KBM-7 (cell line): ENCODE measurements at places on chromosomes 16 and 17.

DNA sequence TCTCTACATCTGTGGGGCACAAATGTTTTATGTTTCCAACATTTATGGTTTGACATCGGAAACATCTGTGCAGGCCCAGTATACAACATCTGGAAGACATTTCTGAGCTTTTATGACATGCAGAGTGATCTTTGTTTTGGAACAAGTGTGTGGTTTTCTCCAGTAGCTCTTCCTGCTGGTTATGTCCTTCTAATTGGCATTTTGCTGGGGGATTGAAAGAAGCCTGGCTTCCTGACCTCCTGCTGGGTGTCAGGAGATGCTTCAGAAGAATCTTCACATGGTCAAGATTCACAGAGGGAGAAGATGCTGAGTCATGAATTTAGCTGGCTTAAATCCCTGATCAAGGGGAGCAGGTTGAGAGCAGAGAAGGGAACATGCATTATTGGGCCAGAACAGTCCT is 279.5 kb upstream of the MYOCD start:
- no peak for DNase-seq

DNA sequence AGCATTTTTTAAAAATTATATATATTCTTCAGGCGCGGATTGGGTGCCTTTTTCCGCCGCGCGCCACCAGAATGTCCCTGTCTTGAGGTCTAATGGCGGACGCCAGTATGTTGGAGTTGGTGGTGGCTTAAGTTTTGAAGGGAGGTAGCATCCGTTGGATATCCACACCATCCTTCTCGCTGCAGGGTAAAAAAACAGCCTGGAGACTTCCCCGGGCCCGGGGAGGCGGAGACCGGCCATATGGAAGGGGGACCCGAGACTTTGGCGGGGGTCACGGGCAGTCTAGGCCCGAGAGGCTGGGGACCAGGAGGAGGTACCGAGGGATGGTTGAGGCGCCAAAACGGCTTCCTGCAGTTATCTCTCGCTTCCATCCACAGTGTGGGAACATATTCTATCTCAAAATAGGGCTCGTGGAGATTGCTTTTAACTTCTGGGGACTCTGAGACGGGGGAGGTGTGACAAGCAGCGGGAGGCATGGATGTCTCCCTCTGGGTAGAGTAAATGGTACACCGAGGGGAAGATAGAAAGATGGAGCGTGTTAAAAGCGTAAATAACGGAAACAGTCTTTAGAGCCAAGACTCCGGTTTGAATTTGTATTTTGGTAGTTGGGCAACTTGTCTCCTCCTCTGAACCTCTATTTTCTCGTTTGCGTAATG is at the start of gene SF3B3:
Gene SF3B3, plus strand, starts transcription at position 74 of the 656 bp plus-strand sequence. CDS start 2,841 bp downstream, outside the sequence.
- peak; percentile 89 for DNase-seq

DNA sequence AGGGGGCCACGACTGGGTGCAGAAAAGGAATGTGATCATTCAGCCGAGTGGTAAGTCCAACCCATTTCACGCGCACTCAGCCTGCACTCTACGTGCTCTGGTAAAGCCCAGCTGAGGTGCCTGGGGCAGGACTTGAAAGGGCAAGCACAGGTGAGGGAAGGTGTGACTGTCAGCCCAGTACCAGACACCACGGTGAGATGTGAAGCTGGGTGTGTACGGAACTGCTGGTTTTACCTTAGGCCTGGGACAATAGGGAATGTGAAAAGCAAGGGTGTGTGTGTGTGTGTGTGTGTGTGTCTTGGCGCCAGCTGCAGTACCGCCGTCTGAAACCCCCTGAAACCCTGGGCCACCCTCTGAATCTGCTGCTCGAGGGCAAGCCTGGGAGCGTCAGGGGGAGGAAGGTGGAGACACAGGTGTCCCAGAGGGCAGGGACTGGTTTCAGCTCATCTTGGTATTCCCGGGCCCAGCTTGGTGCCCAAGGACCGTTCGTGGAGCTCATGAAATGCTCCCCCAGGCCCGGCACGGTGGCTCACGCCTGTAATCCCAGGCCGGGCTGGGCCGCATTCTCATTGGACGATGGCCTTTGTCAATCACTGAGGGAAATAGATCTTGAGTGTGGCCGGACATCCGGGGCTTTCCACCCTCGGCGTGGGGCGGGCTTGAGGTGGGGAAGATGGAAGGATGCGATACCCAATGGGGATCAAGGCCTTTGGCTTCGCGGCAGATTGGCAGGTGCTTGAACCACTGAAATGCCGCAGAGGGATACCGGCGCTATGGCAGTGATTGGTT is 27.8 kb upstream of the ST6GALNAC1 start:
- peak; percentile 100 for DNase-seq

- no peak for DNase-seq
These were observed 15.6 kb upstream of the TEX2 start for GRCh38 chr17:64278614-64279013.

GRCh38 chr16:9090101-9090959 is 1.1 kb upstream of the HAPSTR1 start:
- DNase-seq = no peak

GRCh38 chr17:41343029-41343428 is 7.6 kb downstream of the KRT33A start:
- no peak for DNase-seq

GRCh38 chr17:19755821-19756510 is 7.9 kb upstream of the ALDH3A1 start:
- DNase-seq = no peak

GRCh38 chr17:39235555-39236449 is 10.1 kb upstream of the STAC2 start:
- peak; percentile 90 for DNase-seq

DNA sequence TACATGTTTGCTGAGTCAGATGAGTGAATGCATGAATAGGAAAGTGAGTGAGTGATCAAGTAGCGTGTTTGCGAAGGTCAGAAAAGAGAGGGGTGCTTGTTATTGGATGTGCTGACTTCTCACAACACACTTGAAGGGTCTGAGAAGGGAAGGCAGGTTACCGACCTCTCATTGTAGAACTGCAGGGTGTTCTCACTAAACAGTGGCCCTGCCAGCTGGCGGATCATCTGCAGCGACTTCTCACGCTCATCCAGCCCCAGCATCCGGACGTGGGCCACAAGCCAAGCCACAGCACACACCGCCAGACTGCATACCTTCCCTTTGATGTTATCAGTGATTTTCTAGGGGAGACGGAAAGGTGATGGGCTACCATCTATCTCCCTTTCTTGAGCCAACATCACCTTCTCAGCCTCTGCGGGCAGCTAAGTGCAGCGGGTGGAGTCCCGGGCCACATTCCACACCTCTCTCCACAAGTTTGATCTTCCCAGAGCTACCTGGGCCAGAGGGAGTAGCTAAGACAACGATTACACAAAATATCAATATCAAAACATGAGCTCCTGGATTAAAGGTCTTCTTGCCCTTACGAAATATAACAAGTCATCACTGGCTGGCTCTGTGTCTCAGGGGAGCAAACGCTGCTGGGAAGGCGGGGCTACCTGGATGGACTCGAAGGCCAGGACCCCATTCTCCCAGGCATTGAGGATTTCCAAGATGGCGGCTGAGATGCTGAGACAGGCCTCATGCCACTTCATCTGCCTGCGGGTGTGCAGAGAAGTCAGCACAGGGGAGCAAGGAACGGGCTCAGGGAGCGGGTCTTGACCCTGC is 11.0 kb downstream of the CSF3 start:
- no peak for DNase-seq

DNA sequence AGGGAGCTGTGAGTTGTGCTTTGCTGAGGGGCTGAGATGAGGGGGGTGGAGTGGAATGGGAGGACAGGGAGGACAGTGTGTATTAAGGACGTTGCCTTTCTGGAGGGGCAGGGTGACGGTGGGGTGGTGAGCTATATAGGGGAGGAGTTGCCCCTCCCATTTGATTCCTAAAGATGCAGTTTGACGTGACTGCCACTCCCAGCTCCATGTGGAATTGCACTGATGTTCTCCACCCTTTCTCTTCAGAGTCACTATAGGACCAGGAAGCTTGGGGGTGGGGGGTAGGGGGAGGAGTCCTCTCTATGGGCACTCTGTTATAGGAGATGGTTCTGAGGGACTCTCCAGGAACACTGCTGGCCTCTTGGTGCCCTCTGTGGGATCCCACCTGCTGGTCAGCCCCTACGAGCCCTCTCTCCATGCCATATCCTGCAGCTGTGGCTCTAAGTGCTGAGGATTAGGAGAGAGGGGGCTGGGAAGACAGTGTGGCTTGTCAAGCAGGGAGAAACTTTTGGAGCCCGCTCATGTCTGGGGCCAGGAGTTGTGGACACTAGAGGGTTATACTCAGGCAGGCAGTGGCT is 3.8 kb upstream of the NGFR start:
- no peak for DNase-seq

DNA sequence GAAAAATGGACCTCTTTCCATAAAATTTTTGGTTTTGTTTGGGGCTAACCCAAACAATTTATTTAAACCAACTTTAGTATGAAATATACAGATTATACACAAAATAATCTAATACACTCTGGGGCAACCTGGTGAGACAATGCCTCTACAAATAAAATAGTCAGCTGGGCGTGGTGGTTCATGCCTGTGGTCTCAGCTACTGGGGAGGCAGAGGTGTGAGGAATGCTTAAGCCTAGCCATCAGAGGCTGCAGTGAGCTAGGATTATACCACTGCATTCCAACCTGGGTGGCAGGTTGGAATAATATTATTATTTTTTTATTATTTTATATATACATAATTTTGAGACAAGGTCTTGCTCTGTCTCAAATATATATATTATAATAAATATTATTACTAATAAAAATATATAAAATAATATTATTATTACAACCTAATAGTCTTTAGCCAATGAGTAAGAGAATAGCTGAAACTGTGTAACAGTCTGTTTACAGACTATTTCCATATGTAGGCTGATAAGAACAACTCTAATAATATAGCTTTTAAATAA is 50.5 kb downstream of the GLG1 start:
- DNase-seq = no peak

DNA sequence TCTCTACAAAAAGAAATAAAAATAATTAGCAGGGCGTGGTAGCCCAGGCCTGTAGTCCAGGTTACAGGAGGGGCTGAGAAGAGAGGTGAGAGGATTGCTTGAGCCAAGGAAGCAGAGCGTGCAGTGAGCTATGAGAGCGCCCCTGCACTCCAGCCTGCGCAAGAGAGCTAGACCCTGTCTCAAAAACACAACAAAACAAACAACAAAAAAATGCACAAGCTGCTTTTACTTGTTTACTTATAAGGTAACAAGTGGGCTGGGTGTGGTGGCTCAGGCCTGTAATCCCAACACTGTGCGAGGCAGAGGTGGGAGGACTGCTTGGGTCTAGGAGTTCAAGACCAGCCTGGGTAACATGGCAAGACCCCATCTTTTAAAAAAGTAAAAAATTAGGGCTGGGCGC is 1.7 kb downstream of the CYTH1 start:
- no peak for DNase-seq

- no peak for DNase-seq
These were observed 84.3 kb downstream of the BMERB1 start for GRCh38 chr16:15518381-15519351.

DNA sequence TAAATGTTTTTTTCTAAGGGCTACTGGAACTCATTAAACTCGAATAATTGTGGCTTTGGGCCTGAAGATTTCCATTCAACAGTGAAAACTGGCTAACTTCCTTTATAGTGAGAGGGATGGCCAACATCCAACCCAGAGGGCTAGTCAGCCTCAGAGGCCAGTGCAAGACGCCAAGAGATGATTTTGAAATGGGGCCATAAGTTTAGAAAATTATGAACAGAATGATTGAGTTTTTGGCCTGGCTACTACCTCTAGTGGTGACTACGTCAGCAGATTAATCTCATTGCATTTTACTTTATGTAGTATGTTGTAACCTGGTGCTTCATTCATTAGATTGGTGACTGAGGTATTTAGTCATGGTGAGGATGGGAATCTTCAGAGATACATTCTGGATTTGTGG is 28.4 kb downstream of the HAPSTR1 start:
- no peak for DNase-seq

- no peak for DNase-seq
These were observed 2.7 kb downstream of the BCAR1 start for GRCh38 chr16:75248536-75249380.

GRCh38 chr17:7260651-7261378 is 1.5 kb downstream of the CLDN7 start:
- DNase-seq = no peak
